ENCODE measurements at places on chromosomes 2 and 18.

DNA sequence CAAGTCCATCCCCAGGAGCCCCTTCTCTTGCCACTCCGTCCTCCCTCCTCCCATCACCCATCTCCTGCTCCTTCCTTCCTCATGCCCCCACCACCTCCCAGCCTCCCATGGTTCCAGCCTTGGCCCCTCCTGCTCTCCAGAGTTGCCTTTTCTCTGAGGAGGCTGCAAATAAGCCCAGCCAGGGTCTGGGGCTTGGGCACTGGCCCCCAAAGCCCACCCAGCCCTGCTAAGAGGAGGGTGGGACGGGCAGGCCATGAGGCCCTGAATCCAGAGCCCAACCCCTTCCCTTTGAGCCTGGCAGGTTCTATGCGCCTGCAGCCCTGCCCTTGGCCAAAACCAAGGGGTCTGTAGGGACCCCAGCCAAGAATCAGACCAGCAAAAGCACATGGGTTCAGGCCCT, 71.6 kb downstream of the STPG4 start:
- DNase-seq = no peak

DNA sequence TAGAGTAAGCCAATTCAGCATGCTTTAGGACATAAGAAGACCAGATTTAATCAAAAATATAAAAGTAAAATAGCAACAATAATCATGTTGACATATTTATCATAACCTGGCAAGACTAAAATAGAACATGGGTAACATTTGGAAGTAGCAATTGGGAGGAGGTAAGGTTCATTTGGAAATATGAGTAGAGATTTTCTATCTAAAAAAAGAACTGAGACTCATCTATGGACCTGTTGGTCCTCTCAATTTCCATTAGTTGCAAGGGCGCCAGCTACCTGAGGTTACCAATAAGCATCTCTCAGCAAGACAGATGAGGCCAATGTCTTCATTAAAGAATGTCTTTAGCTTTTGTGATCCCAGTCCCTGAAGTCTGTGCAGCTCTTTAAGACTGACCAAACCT, 196.0 kb downstream of the IRS1 start:
- DNase-seq = no peak

DNA sequence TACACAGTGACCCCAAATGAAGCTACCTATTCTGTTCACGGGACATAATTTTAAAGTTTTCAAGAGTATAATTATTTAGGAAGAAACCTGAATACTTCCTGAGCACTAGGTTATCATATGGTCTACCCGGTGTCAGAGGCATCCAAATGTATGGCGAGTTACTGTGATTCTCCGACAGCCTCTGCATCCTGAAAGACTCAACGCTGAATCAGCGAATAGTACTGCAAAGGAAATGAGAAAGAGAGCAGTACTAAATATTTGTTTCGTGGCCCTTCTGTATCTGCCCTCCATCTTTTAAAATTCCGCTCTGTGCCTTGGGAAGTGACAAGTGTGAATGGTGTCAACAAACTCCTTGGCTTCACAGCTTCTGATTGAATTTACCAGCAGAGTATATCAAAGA, 358.0 kb upstream of the ZEB2 start:
- no peak for DNase-seq

- no peak for DNase-seq
Observed at GRCh38 chr2:145138626-145139025, 618.7 kb upstream of the ZEB2 start.

DNA sequence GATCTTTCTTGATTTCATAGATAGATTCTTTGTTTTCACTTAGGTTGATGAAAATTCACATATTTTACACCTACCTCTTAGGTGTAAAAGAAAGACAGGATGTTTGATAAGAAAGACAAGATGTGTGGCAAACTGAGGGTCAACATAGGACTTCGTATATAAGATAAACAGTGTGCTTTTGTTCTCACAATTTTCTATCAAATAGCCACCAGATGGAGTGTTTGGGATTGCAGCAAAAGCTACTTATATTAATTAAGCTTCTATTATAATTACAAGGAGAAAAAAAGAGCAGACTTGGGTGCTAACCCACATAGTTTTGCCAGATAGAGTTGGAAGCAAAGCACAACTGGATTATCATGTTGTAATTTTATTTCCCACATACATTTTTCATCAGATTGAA, 232.9 kb downstream of the CDH7 start:
- no peak for DNase-seq

GRCh38 chr2:187654535-187654934, 100.3 kb upstream of the TFPI start:
- DNase-seq = no peak

DNA sequence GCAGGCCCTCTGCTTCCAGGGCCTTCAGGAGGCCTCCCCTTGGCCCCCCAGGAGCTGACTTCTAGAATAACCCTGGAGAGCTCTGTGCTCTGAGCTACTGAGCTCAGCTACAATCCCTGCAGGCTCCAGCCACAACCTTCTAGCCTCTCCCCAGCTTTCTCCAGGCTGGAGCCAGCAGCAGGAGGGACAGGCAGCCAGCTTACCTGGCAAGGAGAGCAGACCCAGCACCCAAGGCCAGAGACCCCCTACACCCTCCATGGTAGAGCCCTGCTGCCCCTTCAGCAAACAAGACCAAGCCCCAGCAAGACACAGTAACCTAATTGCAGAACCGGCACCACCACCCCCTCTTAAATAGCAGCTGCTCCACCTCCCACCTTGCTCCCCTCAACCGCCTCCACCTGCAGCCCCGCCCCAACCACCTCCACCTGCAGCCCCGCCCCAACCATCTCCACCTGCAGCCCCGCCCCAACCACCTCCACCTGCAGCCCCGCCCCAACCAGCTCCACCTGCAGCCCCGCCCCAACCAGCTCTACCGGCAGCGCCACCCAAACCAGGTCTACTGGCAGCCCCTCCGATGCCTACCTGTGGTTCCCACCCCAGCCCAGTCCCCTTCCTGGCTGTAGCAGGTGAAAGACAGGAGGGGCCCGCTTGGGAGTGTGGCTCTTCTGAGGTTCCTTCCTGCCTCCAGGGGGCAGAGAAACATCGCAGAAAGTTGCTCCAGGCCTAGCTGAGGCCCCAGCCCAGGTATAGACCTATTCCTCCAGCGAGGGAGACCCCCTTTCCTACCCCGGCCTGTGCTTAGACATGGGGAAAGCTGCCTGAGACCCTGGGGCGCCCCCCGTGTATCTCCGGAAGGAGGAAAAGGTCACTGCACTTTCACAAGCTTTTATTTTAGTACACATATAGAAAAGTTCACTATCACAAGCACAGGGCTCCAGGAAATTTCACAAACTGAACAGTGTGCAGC, at the start of gene ASTL:
TSS of gene ASTL (minus strand) at position 324 of the 967 bp plus-strand sequence. CDS start at position 258, 66 bp downstream.
- DNase-seq = peak; percentile 74

- DNase-seq = no peak
Observed at GRCh38 chr2:47510745-47511144, 107.8 kb downstream of the MSH2 start.

DNA sequence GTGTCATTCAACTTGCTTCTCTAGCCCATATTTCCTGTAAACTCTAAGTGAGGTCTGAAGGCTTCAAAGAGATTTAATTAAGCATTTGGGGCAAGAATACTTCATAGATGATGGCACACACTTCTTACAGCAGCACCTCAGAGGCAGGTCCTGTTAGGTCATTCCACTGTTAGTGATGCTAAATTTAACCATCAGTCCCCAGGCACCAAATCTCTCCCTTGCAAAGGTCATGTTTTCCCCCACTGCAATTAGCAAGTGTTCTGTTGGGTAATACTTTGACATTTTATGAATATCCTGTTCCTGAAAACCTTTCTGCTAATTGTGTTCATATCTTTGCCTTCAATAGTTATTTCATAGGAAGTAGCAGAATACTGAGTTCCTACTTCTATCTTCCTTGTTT, 117.0 kb downstream of the STK39 start:
- no peak for DNase-seq

- DNase-seq = no peak
Observed at GRCh38 chr2:239742377-239742776, 282.8 kb downstream of the NDUFA10 start.

- no peak for DNase-seq
Observed at GRCh38 chr2:513981-514706, 163.1 kb downstream of the TMEM18 start.

Measured in GM12891 (cell line).